ENCODE measurements at places on chromosomes 3 and 15.
A peak's percentile ranks its signal among the peaks of the same experiment; 100 is the strongest.

DNA sequence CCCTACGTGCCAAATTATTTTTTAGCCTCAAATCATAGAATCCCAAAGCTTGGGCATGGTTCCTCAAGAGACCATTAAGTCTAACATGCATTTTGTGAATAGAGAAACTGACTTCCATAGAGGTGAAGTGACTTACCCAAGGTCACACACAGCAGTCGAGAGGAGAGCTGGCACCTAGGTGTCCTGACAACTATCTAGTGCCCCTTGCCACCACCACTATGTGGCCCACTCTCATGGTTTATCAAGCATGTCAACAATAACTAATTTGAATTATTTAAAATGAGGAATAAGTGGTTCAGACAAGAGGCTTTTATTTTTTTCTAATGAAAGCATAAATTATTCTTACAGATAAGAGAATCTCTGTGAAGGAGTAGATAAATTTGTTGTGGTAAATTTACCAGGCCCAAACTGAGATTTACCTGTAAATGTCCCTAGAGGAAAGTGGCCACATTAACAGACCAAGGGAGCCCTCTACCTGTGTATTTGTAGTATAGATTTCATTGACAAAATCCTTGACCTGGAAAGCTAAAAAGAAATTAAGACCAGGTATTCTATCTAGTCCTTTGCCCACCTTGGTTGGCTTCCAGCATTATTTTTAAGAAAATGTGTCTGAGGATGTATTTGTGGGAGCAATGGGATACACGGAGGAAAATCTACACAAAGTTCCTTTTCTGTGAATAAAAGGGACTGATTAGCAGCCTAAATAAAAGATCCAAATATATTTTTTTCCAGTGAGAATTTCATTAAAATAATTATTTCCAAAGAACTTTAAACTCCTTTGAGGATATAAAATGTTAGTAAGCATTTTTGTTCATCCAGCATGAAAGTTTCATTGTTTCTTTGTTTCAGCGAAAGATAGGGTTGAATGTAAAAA, 49.1 kb downstream of the IQCH start:
- DNase-seq: no peak

- DNase-seq: no peak
Observed at GRCh38 chr3:77655396-77655795, 615.5 kb downstream of the ROBO2 start.

- DNase-seq: no peak
Observed at GRCh38 chr15:78507831-78508160, 419 bp downstream of the HYKK start.

GRCh38 chr3:69723389-69723788, 15.9 kb upstream of the MITF start:
- DNase-seq: peak; percentile 61

GRCh38 chr3:131597816-131598215, 95.0 kb upstream of the MRPL3 start:
- DNase-seq: no peak

GRCh38 chr15:75523011-75523410, 56.1 kb downstream of the PTPN9 start:
- DNase-seq: no peak

GRCh38 chr3:23038471-23038870, 164.7 kb upstream of the UBE2E2 start:
- no peak for DNase-seq

DNA sequence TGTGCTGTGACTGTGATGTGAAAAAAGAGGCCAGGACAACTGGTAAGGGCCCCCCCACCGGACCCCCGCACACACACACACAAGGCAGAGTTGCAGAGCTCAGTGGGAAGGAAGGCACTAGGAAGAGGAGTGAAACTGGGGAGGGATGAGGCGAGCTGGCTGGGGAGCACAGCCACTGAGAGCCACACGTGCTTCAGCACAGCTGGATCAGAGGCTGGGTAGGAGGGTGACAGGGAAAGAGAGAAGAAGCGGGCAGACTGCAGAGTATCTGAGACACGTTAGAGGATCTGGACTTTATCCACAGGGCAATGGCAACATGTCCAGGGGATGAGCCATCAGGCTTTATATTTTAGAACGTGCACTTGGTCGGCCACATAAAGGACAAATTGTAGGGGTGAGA, 38.0 kb upstream of the TKT start:
- DNase-seq: no peak

- DNase-seq: no peak
Observed at GRCh38 chr3:29718661-29719065, 437.8 kb downstream of the RBMS3 start.

- no peak for DNase-seq
Observed at GRCh38 chr3:135272026-135272669, 477.1 kb downstream of the EPHB1 start.

- DNase-seq: no peak
Observed at GRCh38 chr3:72288955-72289691, 504.2 kb upstream of the PROK2 start.

GRCh38 chr3:131353986-131354385, 27.6 kb upstream of the NUDT16 start:
- no peak for DNase-seq

- DNase-seq: no peak
Observed at GRCh38 chr15:34927726-34928125, 41.8 kb downstream of the AQR start.

- no peak for DNase-seq
Observed at GRCh38 chr3:111904376-111905241, 45.5 kb downstream of the PHLDB2 start.

GRCh38 chr3:128395500-128396162, 71.1 kb downstream of the DNAJB8 start:
- peak; percentile 86 for DNase-seq

GRCh38 chr3:174122411-174122810, 724.9 kb downstream of the NLGN1 start:
- DNase-seq: no peak

GRCh38 chr3:24047513-24047912, 102.4 kb downstream of the NR1D2 start:
- no peak for DNase-seq

DNA sequence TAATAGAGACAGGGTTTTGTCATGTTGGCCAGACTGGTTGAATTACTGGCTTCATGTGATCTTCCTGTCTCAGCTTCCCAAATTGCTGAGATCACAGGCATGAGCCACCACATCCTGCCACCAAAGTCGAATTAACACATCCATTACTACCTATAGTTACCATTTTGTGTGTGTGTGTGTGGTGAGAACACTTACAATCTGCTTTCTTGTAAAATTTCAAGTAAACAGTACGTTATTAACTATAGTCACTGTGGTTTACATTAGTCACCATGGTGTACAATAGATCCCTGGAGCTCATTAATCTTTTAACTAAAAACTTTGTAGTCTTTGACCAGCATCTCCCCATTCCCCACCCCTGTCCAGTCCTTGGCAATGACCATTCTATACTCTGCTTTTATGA, 270.0 kb downstream of the NAALADL2 start:
- no peak for DNase-seq

DNA sequence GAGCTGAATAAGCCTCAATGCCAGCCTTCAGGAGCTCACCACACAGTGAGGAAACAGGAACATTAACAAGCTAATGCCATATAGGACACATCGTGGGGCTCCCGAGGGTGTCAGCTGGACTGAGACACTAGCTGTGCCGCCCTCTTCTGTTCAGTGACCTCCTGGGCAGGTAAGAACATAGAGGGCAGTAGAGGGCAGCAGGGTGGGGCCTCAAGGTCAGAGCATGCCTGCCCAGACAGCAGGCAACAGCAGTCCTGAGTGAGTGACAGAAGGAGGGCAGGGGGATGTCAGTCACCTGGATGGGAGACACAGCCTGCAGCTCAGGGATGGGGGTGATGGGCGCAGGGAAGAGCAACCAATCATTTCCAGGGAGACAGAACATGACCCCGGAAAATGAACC, 15.5 kb downstream of the NTRK3 start:
- DNase-seq: no peak

GRCh38 chr15:34793071-34793470, 2.3 kb downstream of the ACTC1 start:
- DNase-seq: no peak

- DNase-seq: no peak
Observed at GRCh38 chr3:191239407-191240031, 40.5 kb downstream of the OSTN start.

DNA sequence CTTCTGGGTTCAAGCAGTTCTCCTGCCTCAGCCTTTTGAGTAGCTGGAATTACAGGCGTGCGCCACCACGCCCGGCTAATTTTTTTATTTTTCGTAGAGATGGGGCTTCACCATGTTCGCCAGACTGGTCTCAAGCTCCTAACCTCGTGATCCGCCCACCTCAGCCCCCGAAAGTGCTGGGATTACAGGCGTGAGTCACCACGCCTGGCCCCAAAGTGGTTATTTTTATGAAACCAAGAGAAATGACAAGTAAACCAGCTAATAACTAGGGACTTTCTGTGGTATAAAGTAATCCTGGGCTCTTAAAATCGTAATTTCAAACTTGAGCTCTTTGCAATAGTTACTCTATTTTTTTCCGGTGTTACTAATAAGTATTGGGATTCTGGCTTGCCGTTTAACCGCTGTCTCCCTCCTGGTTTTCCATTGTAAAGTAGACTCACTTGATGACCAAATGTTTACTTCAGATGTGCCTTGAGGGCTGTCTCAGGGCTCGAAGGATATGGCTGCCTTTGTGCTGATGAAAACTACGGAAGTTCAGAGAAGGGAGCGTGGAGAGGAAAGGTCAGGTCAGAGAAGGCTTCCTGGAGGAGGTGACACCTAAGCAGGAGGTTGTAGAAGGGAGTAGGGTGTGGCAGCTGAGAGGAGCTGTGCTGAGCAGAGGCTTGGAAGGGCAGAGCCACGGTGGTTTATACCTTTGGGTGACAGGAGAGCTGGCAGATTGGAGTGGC, 4.2 kb downstream of the ZSCAN2 start:
- no peak for DNase-seq

GRCh38 chr3:148853076-148853475, 12.0 kb upstream of the CPA3 start:
- DNase-seq: no peak

DNA sequence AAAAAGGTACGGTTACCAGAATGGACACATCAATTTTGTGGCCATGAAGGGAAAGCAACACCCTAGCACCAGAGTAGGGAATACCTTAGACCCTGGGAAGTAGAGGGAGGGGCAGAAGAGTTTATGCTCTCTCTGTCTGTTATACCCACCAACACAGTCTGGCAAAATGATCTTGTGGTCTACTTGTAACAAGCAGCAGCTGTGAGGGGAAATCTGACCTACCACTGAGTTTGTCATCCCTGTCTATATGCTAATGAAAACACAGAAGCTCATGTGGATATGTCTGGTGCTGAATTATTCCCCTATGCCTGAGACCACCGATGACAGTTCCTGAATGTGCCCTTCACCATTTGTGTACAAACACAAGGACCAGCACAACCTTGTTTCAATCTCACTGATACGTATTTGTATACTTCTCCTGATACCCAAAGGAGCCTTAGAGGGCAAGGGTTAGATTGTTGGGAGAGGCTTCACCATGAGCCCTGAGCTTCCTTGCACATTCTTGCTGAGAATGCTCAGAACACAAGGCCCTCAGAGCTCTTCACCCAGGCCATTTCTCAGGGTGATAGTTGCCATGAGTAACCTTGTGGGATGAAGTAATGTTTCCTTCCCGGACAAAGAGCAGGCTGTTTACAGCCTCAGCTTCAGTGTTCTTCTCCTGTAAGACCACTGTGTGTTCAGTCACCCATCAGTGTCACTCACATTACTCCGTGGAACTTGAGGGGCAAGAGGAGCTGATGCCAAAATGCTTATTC, 24.7 kb upstream of the ZNF639 start:
- DNase-seq: no peak

- DNase-seq: no peak
Observed at GRCh38 chr3:58366699-58367098, 34.0 kb downstream of the PXK start.

- no peak for DNase-seq
Observed at GRCh38 chr3:105801397-105801796, 67.4 kb downstream of the CBLB start.

DNA sequence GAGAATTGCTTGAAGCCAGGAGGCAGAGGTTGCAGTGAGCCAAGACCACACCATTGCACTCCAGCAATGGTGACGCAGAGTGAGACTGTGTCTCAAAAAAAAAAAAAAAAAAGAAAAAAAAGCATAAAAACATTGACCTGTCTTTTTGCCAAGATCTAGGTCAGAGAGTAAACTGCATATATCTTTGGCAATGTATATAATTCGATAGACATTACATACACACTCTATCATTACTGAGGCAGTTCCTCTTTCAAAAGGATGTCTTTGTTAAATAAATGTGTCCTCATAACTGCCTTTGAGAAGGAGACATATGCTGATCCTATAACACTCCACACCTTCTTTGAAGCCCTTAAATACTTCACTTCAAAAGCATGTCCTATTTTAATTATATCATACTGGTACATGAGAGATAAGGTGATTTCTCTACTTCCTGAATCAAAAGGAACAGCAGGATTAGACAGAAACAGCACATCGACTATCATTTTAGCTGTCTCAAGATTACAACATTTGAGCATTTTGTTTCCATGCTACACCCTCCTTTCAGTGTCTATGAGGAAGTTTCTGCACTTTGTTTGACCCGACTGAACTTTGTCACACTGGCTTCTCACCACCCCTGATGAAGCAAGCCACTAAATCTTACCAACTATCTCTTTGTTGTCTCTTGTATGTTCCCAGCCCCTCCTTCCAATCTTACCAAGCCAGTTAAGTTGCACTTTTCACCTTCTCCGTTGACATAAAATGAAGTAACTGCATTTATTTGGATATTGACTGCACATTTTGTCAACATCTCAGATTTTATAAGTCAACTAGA, 335.8 kb downstream of the MECOM start:
- DNase-seq: no peak

DNA sequence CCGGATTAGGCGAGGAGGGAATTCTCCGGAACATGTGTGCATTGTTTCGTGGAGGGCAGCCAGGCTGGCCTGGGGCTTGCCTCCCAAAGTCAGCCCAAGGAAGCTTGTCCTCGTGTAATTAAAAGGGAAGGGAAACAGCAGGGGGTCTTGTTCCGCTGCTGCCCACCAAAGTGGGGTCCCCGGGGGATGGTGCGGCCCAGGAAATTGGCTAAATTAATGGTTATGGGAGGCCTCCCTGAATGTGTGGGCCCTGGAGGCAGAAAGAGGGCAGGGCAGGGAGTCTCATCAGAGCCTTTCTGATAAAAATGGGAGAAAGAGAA, 118.1 kb downstream of the OPA1 start:
- DNase-seq: no peak

- DNase-seq: peak; percentile 82
Observed at GRCh38 chr3:67113802-67114407, 115.8 kb downstream of the KBTBD8 start.

- DNase-seq: peak; percentile 84
Observed at GRCh38 chr3:128623762-128624176, 26.8 kb downstream of the RPN1 start.
